ENCODE measurements at places on chromosomes 4 and X.
A peak's percentile ranks its signal among the peaks of the same experiment; 100 is the strongest.

- DNase-seq: no peak
These were observed 17.5 kb upstream of the MAGEA10 start for GRCh38 chrX:152155766-152156310.

DNA sequence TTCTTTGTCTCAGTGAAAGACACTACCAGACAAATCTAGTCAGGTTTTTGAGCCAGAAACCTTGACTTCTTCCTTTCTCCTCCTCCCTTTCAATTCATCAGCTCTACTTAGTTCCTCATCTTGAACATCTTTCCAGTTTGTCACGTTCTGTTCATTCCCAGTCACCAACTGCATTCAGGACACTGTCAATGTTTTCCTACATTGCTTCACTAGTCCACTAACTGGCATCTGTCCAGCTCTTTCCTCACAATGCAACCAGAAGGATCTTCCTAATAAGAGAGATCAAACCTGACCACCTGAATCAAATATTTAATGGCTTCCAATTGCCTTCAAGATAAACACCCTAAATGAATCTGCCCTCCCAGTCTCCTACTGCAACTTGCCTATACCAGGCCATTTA is 52.5 kb downstream of the SYNPO2 start:
- DNase-seq: no peak

DNA sequence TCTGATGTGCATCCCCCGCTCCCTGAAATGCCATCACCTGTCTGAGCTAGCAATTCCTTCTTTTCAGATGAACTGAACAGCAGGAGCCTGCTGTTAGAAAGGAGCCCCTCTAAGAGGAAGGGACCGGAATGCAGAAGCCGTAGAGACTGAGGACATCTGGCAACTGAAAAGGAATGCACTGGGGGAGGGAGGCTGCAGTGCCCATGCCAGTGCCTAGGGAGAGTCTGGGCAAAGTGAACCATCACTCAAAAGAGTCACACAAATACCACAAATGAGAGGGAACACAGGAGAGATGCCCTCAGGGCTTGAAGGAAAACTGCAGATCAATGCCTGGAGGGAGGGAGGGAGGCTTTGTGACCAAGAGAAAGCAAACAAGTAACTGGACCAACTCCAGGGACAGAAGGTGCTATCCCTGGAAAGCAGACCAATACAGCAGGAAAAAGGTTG is 93.9 kb upstream of the CBR4 start:
- DNase-seq: no peak

GRCh38 chr4:86013621-86014020 is 346.2 kb downstream of the MAPK10 start:
- no peak for DNase-seq

DNA sequence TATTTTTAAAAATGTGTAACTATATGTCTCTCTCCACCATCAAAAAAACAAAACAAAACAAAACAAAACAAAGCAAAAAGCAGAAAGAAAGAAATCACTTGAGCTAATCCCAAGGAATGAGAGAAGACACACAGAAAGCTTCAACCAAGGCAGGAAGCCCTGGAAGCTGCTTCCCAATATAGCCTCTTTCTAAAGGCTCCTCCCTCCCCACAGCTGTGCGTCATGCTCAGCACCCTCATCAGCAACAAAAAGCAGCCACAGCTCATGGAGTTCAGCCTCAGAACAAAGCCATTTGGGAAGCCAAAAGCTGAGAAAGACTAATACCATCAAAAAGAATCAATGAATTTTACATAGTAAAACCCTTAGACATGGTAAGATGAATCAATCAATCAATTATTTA is 501.6 kb upstream of the SMIM31 start:
- no peak for DNase-seq

DNA sequence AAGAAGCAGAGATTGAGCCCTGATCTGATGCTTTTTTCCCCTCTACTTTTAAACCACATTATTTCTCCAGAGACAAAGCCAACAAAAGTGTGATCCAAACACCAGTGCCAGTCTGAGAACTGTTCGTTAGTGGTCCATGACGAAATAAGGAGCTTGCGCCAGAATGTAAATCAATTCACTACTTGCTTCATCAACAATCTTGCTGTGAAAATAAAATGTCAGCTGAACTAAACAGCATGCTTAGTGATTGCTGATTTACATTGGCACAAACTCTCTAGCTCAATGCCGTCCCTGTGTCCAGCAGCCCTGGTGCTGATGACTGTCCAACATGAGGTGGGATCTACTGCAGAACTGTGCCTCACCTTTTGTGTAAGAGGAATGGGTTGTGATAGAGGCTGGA is 71.3 kb downstream of the SOX3 start:
- DNase-seq: no peak

DNA sequence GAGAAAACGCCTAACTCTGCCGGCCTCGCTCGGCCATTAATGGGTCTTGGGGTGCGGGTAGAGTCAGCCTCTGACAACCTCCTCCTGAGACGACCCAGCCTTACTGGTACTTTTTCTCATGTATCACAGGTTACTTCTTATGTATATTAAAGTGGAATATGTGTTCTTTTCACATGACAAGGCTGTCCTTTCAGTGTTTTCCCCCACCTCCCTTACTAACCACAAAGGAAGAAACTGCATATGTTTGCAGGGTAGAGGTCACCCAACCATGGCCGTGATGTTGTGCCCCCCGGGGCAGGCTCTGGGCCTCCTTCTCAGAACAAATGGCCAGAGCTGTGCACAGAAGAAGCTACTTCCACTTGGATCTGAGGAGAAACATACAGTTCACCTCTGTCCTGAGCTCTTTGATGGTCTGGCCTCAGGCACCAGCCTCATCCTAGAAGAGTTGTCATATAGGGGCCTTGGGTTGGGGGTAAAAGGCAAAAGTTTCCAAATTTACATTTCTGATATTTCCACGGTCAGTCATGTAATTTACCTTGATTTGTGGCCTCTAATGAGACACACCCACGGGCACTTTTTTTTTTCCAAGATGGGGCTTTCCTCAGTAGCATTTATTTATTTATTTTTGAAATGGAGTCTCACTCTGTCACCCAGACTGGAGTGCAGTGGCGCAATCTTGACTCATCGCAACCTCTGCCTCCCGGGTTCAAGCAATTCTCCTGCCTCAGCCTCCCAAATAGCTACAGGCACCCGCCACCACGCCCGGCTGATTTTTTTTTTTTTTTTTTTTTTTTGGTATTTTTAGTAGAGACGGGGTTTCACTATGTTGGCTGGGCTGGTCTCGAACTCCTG is 1.9 kb downstream of the SOWAHD start:
- DNase-seq: no peak

GRCh38 chrX:103616676-103617186 is 9.0 kb downstream of the TCEAL3 start:
- DNase-seq: no peak

DNA sequence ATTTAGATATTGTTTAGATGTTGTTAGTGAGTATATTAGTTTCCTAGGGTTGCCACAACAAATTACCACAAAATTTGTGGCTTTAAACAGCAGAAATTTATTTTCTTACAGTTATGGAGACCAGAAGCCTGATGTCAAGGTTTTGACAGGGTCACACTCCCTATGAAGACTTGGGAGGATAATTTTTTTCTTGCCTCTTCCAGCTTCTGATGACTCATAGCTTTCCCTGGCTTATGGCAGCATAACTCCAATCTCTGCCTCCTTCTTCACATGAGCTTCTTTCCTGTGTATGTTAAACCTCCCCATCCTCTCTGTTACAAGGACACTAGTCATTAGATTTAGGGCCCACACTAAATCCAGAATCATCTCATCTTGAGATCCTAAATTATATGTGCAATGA is 20.9 kb upstream of the RAB40A start:
- no peak for DNase-seq

GRCh38 chrX:48938721-48939425 is 18.5 kb downstream of the OTUD5 start:
- DNase-seq: peak; percentile 67

GRCh38 chr4:28427306-28428085 is 1566.9 kb downstream of the STIM2 start:
- no peak for DNase-seq
